ENCODE measurements at places on chromosomes 4 and X. TPM values are rescaled to one million over a fixed set of nuclear protein-coding genes. Genes with fewer than 3 reads are reported as not detected.

DNA sequence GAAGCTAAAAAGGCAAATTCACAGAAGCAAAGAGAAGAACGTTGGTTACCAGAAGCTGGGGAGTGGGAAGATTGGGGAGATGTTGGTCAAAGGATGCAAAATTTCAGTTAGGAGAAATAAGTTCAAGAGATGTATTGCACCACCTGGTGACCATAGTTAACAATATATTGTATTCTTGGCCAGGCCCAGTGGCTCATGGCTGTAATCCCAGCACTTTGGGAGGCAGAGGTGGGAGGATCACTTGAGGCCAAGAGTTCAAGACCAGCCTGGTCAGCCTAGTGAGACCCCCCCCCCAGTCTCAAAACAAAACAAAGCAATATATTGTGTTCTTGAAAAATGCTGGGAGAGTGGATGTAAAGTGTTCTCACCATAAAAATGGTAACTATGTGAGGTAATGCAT is 67.9 kb downstream of the TAB3 start:
- no peaks in the 10 kb centered on the region for H3K36me3 ChIP-seq
- H3K27me3 ChIP-seq, result no peaks in the 10 kb centered on the region
- no peak overlapping the region for H3K27ac ChIP-seq
- no peak for DNase-seq

DNA sequence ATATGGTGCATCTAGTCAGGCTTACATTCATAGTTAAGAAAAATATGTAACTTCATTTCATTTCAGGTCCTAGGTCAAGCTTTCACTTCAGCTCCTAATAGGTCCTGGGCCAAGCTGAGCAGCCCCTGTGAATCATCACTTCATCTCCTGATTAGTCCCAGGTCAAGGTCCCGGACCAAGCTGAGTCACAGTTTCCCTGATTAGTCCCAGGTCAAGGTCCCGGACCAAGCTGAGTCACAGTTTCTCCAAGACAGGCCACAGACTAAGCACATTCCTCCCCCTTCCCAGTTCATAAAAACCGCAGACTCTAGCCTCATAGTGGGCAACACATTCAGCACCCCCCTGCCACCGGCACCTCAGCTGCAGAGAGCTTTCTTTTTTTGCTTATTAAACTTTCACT is 1331.8 kb downstream of the PCDH19 start:
- no peaks in the 10 kb centered on the region for H3K27me3 ChIP-seq

Gene CFAP99
- total RNA-seq, result not detected

DNA sequence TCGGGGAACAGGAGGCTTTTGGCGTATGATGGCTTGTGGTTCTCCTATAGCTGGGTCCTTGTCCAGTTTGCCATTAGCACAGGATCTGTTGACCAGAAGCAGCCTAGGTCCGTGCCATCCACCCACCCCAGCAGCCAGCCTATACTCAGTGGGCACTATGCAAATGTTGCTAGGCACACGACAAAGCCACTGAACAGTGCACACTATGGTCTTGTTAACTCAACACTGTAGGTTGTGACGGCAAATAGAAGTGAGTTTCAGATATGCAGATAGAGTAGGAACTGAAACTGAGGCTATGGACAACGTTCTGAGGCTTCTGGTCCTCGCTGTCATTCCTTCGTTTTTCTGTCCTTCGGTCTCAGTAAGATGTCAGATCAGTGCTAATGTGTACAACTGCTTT is 541.3 kb upstream of the TENM3 start:
- peaks cover 16% of the 10 kb centered on the region for H3K27me3 ChIP-seq
- no peak overlapping the region for H3K27ac ChIP-seq
- no peak for DNase-seq
- peaks cover 8% of the 10 kb centered on the region for H3K4me1 ChIP-seq
- no peak overlapping the region for H3K4me3 ChIP-seq

DNA sequence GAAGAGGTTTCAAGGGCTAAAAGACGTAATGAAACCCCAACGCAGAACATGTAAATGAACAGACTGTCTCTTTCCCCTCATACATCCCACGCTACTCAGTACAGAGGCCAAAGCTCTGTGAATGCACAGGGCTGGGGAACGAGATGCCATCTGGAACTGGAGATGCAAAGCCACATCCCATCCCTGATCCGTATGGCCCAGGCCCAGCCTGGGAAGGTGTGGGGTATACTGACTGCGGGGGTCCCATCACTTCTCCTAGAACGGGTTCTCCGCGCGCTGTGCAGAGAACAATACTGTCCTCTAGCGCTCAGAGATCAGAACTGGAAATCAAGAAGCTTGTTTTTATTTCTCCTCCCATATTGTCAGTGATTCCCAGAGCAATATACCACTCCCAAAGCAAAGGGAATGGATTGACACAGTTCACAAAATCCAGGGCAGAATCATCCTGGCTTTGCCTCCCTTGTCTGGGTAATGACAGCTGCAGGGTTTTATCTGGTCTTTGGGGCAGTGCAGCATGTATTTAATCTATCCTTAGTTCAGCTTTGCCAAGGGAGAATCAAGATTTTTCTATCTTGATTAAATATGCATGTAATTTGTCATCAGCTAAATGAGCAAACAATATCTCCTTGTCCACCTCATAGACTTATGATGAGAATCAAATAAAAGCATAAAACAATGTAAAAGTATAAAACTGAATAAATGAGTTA is 47.3 kb upstream of the TLR3 start:
- no peak overlapping the region for H3K27ac ChIP-seq
- H3K4me1 ChIP-seq, result peaks cover 18% of the 10 kb centered on the region
- no peak for DNase-seq
- H3K4me3 ChIP-seq, result peak overlapping the region; percentile 26
- peaks cover 4% of the 10 kb centered on the region for H3K27me3 ChIP-seq

DNA sequence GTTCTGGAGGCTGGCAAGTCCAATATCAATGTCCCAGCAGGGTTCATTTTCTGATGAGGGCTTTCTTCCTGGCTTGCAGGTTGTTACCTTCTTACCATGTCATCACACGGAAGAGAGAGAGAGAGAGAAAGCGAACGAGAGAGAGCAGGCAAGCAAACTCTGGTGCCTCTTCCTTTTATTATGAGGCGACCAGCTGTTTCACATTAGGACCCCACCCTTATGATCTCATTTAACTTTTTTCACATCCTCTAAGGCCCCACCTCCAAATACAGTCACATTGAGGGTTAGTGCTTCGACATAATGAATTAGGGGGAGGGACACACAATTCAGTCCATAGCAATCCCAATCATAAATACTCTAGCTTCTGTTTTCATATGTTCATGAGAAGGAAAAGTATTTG is 10.6 kb upstream of the GPR174 start:
- H3K27ac ChIP-seq, result no peak overlapping the region
- no peak overlapping the region for H3K4me3 ChIP-seq
- no peaks in the 10 kb centered on the region for H3K4me1 ChIP-seq
- no peaks in the 10 kb centered on the region for H3K36me3 ChIP-seq
- H3K27me3 ChIP-seq, result no peaks in the 10 kb centered on the region

- H3K27me3 ChIP-seq, result no peaks in the 10 kb centered on the region
- peaks cover under 1% of the 10 kb centered on the region for H3K36me3 ChIP-seq
- no peak for DNase-seq
- no peak overlapping the region for H3K27ac ChIP-seq
- no peak overlapping the region for H3K4me3 ChIP-seq
Observed at GRCh38 chr4:180106997-180107396, 2136.2 kb upstream of the TENM3 start.

DNA sequence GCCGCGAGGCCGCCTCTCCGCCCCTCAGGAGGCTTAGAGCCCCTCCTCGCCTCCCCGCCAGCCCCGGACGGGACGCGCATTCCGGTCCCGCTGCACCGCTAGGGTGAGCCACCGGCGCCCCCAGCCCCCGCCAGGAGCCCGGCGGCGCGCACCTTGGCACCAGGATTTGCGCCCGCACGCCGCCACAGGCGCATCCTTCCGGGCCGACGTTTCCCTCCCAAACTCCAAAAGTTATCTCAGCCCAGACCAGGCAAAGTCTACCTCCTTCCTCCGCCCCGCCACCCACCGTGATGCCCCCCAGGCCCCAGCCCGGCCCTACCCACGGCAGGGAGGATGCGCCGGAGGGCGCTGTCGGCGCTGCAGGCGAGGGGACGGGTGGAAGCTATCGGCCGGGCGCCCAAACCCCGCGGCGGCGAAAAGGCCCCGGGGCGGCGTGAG is 538 bp downstream of the SCML2 start:
- peaks cover 7% of the 10 kb centered on the region for H3K4me1 ChIP-seq
- DNase-seq, result peak; percentile 25
- peak overlapping the region; percentile 81 for H3K4me3 ChIP-seq
- H3K36me3 ChIP-seq, result no peaks in the 10 kb centered on the region
- peaks cover 17% of the 10 kb centered on the region for H3K27me3 ChIP-seq

Gene SEC31A
- 303 TPM for total RNA-seq

- no peaks in the 10 kb centered on the region for H3K36me3 ChIP-seq
- H3K4me3 ChIP-seq, result peak overlapping the region; percentile 37
- peak overlapping the region; percentile 92 for H3K27ac ChIP-seq
- no peak for DNase-seq
- H3K4me1 ChIP-seq, result peaks cover 80% of the 10 kb centered on the region
- no peaks in the 10 kb centered on the region for H3K27me3 ChIP-seq
Observed at GRCh38 chr4:3388471-3389232, 53.1 kb upstream of the HGFAC start.

- H3K4me1 ChIP-seq, result no peaks in the 10 kb centered on the region
- no peak overlapping the region for H3K27ac ChIP-seq
- H3K36me3 ChIP-seq, result no peaks in the 10 kb centered on the region
- peaks cover 16% of the 10 kb centered on the region for H3K27me3 ChIP-seq
Observed at GRCh38 chr4:636628-637159, 11.3 kb downstream of the PDE6B start.

- no peaks in the 10 kb centered on the region for H3K36me3 ChIP-seq
- H3K27me3 ChIP-seq, result peaks cover under 1% of the 10 kb centered on the region
- H3K4me1 ChIP-seq, result no peaks in the 10 kb centered on the region
- H3K4me3 ChIP-seq, result no peak overlapping the region
- no peak for DNase-seq
- no peak overlapping the region for H3K27ac ChIP-seq
Observed at GRCh38 chr4:13733817-13734216, 106.3 kb upstream of the BOD1L1 start.

Gene PAK3
- total RNA-seq, result 4.0 TPM

Gene GABRG1
- 0.18 TPM for total RNA-seq
